Erythroblast (primary cell): ENCODE measurements at places on chromosomes 4 and X.

DNA sequence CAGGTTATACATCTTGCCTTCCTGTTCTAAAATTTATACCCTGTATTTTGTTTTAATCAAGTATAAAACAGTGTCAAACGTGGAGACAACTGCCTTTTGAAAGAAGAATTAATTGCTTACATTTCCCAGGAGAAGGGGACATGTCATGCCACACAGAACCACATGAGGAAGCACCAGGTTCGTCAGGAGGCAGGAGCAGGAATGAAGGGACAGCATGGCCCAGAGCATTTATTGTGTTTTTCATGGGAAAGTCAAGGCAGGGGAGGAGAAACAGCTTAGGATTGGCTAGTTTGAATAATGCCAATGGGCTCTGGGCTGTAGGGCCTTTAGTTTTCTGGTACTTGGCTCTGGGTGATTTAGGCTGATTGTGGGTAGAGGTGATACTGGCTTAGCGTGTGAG lies 203.7 kb downstream of the CFAP299 start:
- DNase-seq, result no peak

- peak; percentile 20 for DNase-seq
Measured at GRCh38 chrX:39730662-39731329, 367.0 kb downstream of the BCOR start.

DNA sequence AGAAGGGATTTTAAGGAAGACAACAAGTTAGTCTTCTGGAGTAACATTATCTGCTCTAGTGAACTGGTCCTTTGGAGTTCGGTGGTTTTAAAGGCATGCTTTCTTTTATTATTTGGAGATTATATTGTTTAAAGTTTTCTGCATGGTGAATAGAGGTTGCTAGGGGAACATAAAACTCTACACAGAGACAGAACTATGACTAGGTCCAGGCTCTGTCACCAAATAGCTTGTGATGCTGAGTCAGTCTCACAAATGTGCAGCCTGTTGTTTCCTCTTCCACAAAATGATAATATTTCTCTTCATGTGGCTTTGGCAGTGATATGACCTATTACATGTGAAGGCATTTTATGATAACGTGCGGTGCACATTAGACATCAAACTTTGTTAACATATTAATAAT lies 132.6 kb downstream of the PACRGL start:
- no peak for DNase-seq

- no peak for DNase-seq
Measured at GRCh38 chr4:65696436-65696835, 26.1 kb upstream of the EPHA5 start.

GRCh38 chr4:128381748-128382559 lies 94.3 kb upstream of the PGRMC2 start:
- no peak for DNase-seq

GRCh38 chrX:80285131-80285773 lies 135.0 kb upstream of the TENT5D start:
- peak; percentile 21 for DNase-seq

DNA sequence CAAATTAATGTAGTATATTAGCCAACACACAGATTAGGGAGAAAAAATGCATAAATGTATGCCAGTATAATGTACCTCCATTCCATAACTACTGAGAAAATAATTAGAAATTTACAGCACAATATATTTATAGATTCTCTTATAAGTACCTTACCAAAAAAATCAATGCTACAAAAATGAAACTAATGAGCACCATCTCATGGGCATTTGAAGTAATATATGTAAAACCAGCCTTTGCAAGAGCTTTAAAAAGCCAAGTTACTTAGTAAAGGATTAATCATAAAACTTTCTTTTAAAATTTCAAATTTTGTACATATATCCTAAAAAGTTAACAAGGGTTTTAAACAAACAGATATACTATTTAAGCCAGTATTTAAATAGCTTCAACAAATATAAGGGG lies 43.2 kb downstream of the LRBA start:
- DNase-seq, result no peak

DNA sequence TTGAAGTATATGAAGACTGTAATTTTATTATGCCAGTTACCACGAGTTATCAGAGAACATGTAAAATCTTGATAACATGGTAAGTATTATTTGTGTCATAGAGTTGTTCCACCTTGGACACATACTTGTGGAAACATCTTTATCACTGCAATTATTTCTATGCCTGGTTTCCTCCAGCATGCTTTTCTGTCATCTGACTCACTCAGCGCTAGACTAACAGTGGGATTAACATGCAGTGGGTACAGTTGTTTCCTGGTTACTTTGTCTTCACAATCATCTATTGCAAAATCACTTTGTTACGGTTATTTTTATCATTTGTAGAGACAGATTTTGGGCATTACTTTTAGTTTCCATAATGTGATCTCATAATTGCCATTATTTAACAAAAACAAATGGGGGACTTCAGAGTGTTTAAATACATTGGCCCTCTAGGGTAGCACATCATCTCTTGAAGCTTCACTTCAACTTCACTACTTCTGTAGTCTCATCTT lies at the start of gene STATH:
STATH (plus strand) TSS at position 441 of the 491 bp plus-strand sequence. CDS start 2,472 bp downstream, outside the sequence.
- no peak for DNase-seq

DNA sequence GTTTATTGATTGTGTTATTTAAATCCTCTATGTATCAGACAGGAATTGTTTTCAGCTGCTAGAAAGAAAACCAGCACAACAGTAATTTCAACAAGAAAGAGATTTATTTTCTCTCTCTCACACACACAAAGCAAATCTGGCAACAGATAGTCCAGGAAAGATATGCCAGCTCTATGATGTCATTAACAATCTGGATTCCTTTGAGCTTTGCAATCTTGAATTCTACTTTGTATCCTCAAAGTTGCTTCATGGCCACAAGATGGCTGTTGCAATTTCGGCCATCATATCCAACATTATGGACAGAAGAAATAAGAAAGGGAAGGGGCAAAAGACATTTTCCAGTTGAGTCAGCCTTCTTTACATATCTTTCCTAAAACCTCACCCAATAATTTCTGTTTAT lies 19.8 kb upstream of the FMR1 start:
- no peak for DNase-seq

DNA sequence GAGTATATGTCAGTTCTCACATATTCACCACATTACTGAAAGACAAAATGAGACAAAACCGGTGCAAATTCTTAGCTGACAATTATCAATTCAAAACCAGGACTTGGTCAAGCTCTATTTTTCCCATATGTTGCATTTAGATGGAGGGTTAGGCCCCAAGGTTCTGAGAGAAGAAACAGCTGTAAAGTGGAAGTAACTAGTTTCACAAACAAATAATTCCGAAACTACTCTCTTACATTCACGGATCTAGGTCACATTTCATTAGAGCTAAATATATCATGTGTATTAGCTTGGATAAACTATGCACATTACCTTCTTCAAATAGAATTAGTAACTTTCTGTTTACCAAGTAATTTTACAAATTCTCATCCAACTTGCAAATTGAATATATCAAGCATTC lies 3.7 kb upstream of the GABRA2 start:
- no peak for DNase-seq

DNA sequence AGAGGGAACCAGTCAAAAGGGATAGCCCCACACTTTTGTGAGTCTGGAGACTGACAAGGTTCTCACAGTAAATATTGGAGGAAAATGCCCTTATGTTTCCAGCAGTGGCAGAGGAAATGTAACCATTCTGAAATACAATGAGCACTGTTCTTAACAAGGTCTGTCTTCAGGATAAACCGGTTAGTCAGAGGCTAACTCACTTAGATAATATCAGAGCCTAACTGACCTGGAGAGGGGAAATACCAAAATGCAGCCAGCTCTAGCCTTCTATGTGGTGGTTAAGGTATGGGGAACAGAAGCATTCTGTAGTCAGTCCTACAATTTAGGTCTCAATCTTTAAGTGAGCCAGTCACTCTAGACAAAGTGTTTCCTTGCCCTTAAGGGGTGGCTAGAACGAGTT lies 70.8 kb downstream of the TBCK start:
- DNase-seq, result no peak

DNA sequence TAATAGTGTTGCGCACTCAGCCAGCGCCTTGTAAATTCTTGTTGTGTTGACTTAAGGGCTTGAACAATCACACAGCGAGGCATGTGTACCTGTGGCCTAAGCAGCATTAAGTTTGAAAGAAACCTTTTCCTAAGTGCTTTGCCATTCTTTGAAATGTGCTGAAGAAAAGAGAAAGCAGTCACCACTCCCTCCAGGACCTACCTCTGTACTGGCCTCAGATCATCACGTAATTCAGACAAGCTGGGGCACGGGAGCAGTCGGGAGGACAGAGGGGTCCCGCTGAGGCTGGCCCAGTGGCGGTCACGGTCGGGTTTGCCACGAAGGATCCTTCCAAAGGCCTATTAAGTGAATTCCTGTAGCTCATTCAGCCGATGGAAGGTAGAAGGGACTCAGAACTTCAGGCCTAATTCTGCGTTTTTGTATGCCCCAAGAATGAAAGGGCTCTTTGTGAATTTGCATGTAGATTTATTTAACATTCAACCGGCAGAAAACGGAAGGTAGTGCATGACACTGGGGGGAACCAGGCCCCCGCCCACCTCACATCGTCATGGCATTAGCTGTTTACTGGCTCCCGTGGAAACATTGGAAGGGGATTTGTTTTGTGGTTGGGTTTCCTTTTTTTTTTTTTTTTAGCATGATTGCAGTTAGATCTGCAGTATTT lies 106.3 kb downstream of the TRAPPC11 start:
- no peak for DNase-seq

GRCh38 chr4:169362607-169363006 lies 91.9 kb upstream of the SH3RF1 start:
- no peak for DNase-seq

GRCh38 chr4:60890743-60891142 lies 309.4 kb upstream of the ADGRL3 start:
- DNase-seq, result no peak
